ENCODE measurements at places on chromosomes 7 and 10. TPM values are rescaled to one million over a fixed set of nuclear protein-coding genes. Genes with fewer than 3 reads are reported as not detected.

The SPACDR gene
- total RNA-seq: 0.45 TPM

The CTTNBP2 gene
- 7.8 TPM for total RNA-seq

GRCh38 chr7:1218541-1219165, 14.0 kb upstream of the UNCX start:
- DNase-seq: no peak

- no peak for DNase-seq
These were observed 44.9 kb downstream of the TMEM178B start for GRCh38 chr7:141118767-141119166.

- no peak for DNase-seq
These were observed 4.4 kb downstream of the SMIM30 start for GRCh38 chr7:113113912-113114311.

DNA sequence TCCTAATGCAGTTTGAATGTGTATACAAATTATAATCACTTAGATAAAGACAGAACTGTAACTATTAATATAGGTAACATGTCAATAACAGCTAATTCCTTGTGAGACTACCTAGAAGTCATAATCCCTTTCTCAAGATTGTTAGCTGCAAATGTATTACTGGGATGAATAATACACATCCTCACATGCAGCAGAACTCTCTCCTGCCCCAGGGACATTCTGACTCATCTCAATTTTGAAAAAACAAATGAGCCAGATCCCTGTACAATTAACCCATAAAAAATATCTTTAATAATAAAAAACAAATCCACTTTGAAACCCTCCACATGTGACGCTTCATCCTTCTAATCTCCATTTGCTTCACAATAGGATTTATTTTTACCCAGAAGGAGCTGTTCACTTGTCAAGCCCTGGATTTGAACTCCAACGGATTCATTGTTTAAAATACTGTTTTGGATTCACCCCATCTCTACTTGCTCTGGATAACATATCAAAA, 428.4 kb upstream of the TEX47 start:
- DNase-seq: no peak

- no peak for DNase-seq
These were observed 243.2 kb downstream of the SNX10 start for GRCh38 chr7:26534649-26535482.

DNA sequence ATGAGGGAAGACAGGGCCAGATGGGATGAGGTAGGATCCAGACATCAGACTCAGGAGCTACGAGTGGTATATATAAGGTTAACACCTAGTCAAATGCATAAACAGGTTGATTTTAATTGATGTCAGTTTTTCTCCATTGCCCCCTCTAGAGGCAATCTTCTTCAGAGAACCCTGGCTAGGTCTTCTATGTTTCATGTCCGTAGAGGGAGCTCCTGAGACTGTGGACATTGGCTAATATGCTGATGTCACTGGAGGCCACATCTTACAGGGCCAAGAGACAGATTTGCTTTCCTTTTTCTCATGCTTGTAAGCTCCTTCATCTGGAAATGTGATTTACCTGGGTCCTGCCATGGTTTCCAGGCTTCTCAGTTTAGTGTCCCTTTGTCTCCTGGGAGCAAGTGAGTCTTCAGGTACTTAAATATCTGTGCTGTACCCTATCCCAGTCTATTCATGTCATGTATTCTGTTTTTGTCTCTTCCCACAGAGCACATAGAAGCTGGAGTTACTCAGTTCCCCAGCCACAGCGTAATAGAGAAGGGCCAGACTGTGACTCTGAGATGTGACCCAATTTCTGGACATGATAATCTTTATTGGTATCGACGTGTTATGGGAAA, 161.6 kb upstream of the PRSS1 start:
- no peak for DNase-seq

Data from ovary (tissue), 10 donors.